ENCODE measurements at places on chromosomes 3 and 15.

DNA sequence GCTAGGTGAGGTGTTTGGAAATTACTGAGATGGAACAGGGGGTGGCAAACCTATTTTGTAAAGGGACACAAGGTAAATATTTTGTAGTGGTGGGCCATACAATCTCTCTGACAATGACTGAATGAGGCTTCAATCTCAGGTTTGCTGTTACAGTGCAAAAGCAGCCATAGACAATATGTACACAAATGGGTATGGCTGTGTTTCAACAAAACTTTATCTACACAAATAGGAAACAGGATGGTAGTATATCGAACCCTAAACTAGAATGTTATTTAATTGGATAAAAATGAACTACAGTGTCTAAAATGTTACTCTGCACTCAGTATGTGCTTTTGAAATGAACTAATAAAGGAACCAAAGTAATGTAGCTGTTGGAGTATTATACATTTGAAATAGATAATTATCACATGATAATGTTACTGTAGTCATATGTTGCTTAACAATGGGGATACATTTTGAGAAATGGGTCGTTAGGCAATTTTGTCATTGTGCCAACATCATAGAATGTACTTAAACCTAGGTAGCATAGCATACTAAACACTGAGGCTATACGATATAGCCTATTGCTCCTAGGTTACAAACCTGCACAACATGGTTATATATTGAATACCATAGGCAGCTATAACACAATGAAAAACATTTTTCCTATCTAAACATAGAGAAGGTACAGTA lies 495.2 kb upstream of the TBL1XR1 start:
- no peak for DNase-seq

- no peak for DNase-seq
These were observed 7.0 kb upstream of the LPCAT4 start for GRCh38 chr15:34373951-34374350.

DNA sequence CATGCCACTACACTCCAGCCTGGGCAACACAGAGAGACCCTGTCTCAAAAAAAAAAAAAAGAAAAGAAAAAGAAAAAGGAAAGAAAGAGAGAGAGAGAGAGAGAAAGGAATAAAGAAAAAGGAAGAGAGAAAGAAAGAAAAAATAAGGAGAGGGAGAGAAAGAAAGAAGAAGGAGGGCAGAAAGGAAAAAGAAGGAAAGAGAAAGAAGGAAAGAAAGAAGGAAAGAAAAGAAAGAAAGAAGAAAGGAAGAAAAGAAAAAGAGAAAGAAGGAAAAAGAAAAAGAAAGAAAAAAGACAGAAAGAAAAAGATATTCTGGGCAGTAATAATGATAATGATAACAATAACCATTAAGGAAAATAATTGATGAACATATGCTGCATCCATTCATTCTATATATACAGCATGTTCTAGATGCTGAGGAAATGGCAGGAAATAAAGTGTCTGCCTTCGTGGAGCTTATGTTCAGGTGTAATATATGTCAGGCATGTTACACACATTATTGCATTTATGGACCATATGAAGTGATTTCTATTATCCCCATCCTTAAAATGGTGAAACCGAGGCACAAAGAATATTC lies 37.4 kb upstream of the MAGEF1 start:
- DNase-seq: no peak

- peak; percentile 65 for DNase-seq
These were observed 107.1 kb upstream of the ICE2 start for GRCh38 chr15:60585743-60586708.

DNA sequence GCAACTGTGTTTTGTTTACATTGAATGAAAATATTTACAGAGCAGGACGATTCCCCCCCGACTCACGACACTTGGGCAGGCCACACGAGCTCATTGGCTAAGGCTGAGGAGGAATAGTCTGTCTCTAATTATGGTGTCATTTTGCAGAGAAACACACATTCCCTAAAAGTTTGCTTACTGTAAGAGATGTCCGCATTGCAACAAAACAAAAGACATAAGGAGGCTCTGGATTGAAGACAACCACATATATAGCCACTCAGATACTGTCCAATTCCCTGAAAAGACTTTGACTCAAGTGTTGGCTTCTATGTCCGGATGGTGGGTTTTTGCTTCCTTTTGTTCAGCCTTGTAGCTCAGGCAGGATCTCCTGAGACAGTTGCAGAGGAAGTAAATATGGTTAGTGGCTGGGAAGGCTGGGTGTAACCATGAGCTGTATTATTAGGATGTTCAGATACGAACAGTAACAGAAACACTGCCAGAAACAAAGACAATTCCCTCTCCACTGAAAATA lies 170.4 kb downstream of the KLHL25 start:
- DNase-seq: no peak
